Esophagus muscularis mucosa (tissue), 4 donors: ENCODE measurements at places on chromosomes 6 and 20. TPM values are rescaled to one million over a fixed set of nuclear protein-coding genes. Genes with fewer than 3 reads are reported as not detected.

DNA sequence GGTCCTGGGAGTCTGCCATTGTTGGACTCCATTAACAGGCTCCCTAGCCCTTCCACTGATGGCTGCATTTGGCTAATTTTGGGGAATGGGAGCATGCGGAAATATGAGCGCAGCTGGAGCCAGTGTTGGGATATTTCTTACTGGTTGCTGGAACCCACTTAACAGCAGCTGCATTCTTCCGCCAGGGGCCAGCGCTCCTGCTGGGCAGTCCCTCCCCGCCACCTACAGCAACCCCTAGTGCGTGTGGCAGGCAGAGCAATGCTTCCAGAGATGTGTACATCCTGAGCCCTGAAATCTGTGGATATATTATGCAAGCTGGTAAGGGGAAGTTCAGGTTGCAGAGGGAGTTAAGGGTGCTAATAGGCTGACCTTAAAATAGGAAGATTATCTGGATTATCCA lies 16.4 kb downstream of the CST8 start:
- no peaks in the 10 kb centered on the region for H3K4me1 ChIP-seq
- no peak overlapping the region for H3K4me3 ChIP-seq
- H3K27me3 ChIP-seq, result no peaks in the 10 kb centered on the region
- no peak overlapping the region for H3K27ac ChIP-seq

GRCh38 chr6:6875818-6876470 lies 231.8 kb upstream of the RREB1 start:
- no peak for DNase-seq
- H3K27me3 ChIP-seq, result no peaks in the 10 kb centered on the region
- H3K27ac ChIP-seq, result no peak overlapping the region
- H3K4me3 ChIP-seq, result no peak overlapping the region
- H3K4me1 ChIP-seq, result no peaks in the 10 kb centered on the region

- H3K4me1 ChIP-seq, result no peaks in the 10 kb centered on the region
- no peak overlapping the region for H3K27ac ChIP-seq
- no peak overlapping the region for H3K4me3 ChIP-seq
- no peaks in the 10 kb centered on the region for H3K27me3 ChIP-seq
- no peak for DNase-seq
Observed at GRCh38 chr6:99114769-99115406, 167.1 kb upstream of the FBXL4 start.

The ANGPT4 gene
- total RNA-seq, result 0.13 TPM

GRCh38 chr6:168726312-168726856 lies 285.4 kb downstream of the SMOC2 start:
- H3K27ac ChIP-seq, result no peak overlapping the region
- DNase-seq, result peak; percentile 75
- no peaks in the 10 kb centered on the region for H3K27me3 ChIP-seq
- H3K4me1 ChIP-seq, result peaks cover 5% of the 10 kb centered on the region
- no peak overlapping the region for H3K4me3 ChIP-seq

GRCh38 chr20:63322146-63322932 lies 29.4 kb downstream of the COL20A1 start:
- no peak overlapping the region for H3K27ac ChIP-seq
- H3K4me3 ChIP-seq, result no peak overlapping the region
- DNase-seq, result no peak
- H3K4me1 ChIP-seq, result peaks cover 9% of the 10 kb centered on the region

DNA sequence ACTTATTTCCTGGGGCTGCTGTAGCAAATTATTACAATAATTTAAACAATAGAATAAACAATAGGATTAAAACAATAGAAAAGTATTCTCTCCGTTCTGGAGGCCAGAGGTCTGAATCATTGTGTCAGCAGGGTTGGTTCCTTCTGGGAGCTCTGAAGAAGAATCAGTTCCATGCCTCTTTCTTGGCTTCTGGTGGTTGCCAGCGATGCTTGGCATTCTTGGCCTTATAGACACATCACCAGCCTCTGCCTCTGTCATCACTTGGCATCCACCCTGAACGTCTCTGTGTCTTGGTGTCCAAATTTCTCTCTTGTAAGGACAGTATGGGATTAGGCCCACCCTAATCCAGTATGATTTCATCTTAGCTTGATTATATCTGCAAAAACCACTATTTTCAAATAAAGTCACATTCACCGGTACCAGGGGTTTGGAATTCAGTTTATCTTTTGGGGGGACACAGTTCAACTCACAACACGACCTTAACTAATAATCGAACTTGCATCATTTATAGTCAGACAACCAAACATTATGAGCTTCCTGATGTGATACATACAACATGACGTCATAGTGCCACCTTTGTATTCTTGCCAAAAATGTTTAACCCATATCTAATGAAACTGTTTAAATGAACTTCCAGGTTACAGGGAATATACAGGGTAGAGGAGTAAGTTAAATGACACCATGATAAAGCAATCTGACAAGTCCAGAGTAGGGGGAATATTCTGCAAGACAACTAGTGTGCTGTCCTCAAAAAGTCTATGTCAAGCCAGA lies 84.7 kb upstream of the RNF24 start:
- DNase-seq, result no peak
- H3K27me3 ChIP-seq, result no peaks in the 10 kb centered on the region
- H3K36me3 ChIP-seq, result no peaks in the 10 kb centered on the region
- no peak overlapping the region for H3K4me3 ChIP-seq

GRCh38 chr6:121896363-121896762 lies 460.9 kb downstream of the GJA1 start:
- peaks cover 10% of the 10 kb centered on the region for H3K4me1 ChIP-seq
- H3K36me3 ChIP-seq, result no peaks in the 10 kb centered on the region
- no peak for DNase-seq
- no peak overlapping the region for H3K27ac ChIP-seq
- H3K4me3 ChIP-seq, result no peak overlapping the region

DNA sequence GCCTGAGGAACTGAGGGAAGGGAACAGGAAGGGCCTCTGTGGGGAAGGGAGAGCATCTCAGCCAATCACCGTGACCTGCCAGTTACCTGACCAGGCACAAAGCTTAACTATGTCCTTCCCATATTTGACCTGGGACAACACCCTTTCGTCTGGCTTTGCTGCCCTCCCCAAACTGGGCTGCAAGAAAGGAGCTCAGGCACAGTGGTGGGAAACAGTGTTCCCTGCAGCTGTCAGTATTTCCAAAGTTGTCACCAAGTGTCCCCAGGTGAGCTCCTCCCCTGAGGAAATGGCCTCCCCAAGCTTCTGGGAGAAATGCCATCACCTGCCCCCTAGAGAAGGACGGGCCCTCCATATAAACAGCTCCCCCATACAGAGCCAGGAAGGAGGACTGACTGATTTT lies 17.9 kb downstream of the NCR2 start:
- no peak overlapping the region for H3K27ac ChIP-seq
- no peak overlapping the region for H3K4me3 ChIP-seq
- no peaks in the 10 kb centered on the region for H3K4me1 ChIP-seq
- H3K27me3 ChIP-seq, result peaks cover 51% of the 10 kb centered on the region

- no peaks in the 10 kb centered on the region for H3K27me3 ChIP-seq
- H3K4me1 ChIP-seq, result no peaks in the 10 kb centered on the region
- H3K27ac ChIP-seq, result no peak overlapping the region
- DNase-seq, result no peak
- no peaks in the 10 kb centered on the region for H3K36me3 ChIP-seq
Observed at GRCh38 chr6:126919947-126920346, 198.5 kb upstream of the RSPO3 start.

The DDO gene
- total RNA-seq, result 0.66 TPM

The BNIP5 gene
- total RNA-seq, result not detected

GRCh38 chr6:4128072-4128471 lies 7.3 kb downstream of the ECI2 start:
- peaks cover 10% of the 10 kb centered on the region for H3K4me1 ChIP-seq
- H3K36me3 ChIP-seq, result peaks cover 87% of the 10 kb centered on the region
- no peak for DNase-seq
- no peak overlapping the region for H3K27ac ChIP-seq

- peaks cover 7% of the 10 kb centered on the region for H3K4me1 ChIP-seq
- no peak overlapping the region for H3K4me3 ChIP-seq
- no peaks in the 10 kb centered on the region for H3K27me3 ChIP-seq
Observed at GRCh38 chr6:63530991-63531390, 41.3 kb upstream of the LOC128125822 start.

- H3K4me1 ChIP-seq, result no peaks in the 10 kb centered on the region
- H3K27ac ChIP-seq, result no peak overlapping the region
Observed at GRCh38 chr20:3109350-3110302, 25.1 kb upstream of the AVP start.

DNA sequence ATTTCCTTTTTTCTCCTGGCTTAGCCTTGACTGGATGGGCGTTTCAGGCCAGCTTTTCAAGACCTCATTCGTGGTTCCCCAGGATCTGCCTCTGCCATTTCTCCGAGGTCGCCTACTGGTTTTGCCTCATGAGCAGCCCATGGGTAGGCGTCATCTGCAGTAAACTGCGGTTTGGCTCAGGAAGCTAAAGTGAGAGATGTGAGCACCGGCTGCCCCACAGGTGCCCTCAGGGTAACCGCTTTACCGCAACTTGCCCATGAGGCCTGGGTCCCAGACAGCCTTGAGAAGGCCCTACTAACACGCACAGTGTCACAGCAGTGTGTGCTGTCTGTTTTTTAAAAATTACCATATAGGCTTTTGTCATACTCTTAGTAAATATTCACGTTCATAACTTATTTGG lies 53.4 kb upstream of the TBXT start:
- H3K4me3 ChIP-seq, result no peak overlapping the region
- no peaks in the 10 kb centered on the region for H3K4me1 ChIP-seq
- H3K36me3 ChIP-seq, result no peaks in the 10 kb centered on the region
- no peak overlapping the region for H3K27ac ChIP-seq
- H3K27me3 ChIP-seq, result no peaks in the 10 kb centered on the region

DNA sequence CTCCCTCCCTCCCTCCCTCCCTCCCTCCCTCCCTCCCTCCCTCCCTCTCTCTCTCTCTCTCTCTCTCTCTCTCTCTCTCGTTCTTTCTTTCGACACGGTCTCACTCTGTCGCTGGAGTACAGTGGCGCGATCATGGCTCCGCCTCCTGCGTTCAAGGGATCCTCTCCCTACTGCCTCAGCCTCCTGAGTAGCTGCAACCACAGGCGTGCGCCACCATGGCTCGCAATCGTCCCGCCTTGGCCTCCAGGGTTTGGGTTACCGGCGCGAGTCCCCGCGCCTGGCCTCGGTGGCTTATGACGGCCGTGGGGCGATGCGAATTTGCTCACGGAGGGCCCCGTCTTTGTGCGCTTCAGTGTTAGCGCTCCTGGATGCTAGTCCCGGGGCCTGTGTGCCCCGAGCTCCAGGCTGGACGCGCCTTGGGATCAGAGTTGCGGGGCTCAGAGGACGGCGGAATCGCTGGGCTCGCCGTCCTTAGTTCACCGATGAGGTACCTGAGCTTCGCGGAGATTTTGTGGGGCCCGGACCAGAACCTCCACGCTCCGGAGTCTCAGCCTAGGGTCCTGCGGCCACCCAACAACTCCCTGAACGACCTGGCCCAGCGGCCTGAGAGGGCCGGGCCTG lies 45.2 kb downstream of the MCUR1 start:
- no peaks in the 10 kb centered on the region for H3K27me3 ChIP-seq
- H3K4me3 ChIP-seq, result no peak overlapping the region
- DNase-seq, result no peak
- no peak overlapping the region for H3K27ac ChIP-seq
- H3K36me3 ChIP-seq, result no peaks in the 10 kb centered on the region

- no peak overlapping the region for H3K27ac ChIP-seq
- H3K4me1 ChIP-seq, result peaks cover 10% of the 10 kb centered on the region
- DNase-seq, result no peak
- no peak overlapping the region for H3K4me3 ChIP-seq
- no peaks in the 10 kb centered on the region for H3K27me3 ChIP-seq
Observed at GRCh38 chr6:73391675-73392074, 3.0 kb upstream of the DDX43 start.

DNA sequence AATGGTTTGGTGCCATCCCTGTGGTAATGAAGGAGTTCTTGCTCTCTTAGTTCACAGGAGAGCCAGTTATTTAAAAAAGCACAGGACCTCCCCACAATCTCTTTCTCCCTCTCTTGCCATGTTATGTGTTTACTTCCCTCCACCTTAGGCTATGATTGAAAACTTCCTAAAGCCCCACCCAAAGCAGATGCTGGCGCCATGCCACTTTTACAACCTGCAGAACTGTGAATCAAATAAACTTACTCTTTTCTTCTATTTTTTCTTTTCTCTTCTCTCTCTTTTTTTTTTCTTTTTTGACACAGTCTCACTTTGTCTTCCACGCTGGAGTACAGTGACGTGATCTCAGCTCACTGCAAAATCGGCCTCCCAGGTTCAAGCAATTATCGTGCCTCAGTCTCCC lies 508.4 kb upstream of the EPHA7 start:
- no peak for DNase-seq
- no peak overlapping the region for H3K4me3 ChIP-seq
- H3K27ac ChIP-seq, result no peak overlapping the region
- no peaks in the 10 kb centered on the region for H3K4me1 ChIP-seq

DNA sequence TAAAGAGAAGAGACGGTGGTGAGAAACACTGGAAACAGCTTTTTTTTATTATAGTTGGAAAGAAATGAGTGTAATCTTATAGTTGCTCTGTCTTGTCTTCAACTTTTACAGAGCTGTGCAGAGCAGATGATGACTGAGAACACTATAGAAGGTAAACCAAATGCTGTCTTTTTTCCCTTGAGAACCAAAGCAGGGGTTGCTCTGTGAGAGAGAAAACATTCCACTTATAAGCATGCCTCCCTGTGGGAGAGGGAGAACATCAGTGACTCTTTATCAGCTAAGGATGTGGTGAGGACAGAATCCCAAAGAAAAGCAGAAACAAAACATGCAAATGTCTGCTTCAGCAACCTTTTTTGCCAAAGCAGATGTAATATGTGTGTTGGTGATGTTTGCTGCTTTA lies 179.3 kb upstream of the HDDC2 start:
- no peak overlapping the region for H3K4me3 ChIP-seq
- no peak for DNase-seq
- no peaks in the 10 kb centered on the region for H3K36me3 ChIP-seq

The PKIB gene
- 2.2 TPM for total RNA-seq

The KIAA1586 gene
- total RNA-seq, result 8.3 TPM

- H3K27me3 ChIP-seq, result no peaks in the 10 kb centered on the region
- peaks cover 39% of the 10 kb centered on the region for H3K4me1 ChIP-seq
- DNase-seq, result no peak
- H3K4me3 ChIP-seq, result no peak overlapping the region
- H3K27ac ChIP-seq, result peak overlapping the region; percentile 17
Observed at GRCh38 chr20:19929012-19929360, 88.2 kb upstream of the NAA20 start.

The TFAP2A gene
- 1.2 TPM for total RNA-seq

GRCh38 chr20:32501709-32502108 lies 83.4 kb downstream of the NOL4L start:
- no peaks in the 10 kb centered on the region for H3K27me3 ChIP-seq
- no peaks in the 10 kb centered on the region for H3K4me1 ChIP-seq
- H3K36me3 ChIP-seq, result no peaks in the 10 kb centered on the region
- H3K4me3 ChIP-seq, result no peak overlapping the region
